Natural killer cell (primary cell): ENCODE measurements at places on chromosomes 16 and 17. TPM values are rescaled to one million over a fixed set of nuclear protein-coding genes. Genes with fewer than 3 reads are reported as not detected.

DNA sequence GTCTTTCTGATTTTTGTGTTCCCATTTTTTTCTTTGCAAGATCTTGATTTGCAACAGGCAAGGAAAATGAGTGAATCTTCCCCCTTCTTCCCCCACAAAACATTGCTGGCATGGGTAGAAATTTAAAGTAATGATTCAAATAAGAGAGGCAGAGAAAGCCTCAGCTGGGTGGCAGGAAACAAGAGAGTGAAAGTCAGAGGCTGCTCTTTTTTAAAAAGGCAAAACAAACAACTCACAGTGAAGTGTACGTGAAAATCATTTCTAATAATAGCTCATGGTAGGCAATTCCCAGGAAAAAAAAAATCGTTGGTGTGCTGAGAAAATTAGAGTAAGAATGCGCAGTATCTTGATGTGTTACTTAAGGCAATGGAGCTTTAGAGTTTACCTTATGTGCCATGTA, 229.5 kb downstream of the FTO start:
- no peaks in the 10 kb centered on the region for H3K4me1 ChIP-seq
- DNase-seq = no peak
- H3K27ac ChIP-seq = no peak overlapping the region
- no peaks in the 10 kb centered on the region for H3K27me3 ChIP-seq

PITPNM3 gene
- 0.50 TPM for total RNA-seq

DNA sequence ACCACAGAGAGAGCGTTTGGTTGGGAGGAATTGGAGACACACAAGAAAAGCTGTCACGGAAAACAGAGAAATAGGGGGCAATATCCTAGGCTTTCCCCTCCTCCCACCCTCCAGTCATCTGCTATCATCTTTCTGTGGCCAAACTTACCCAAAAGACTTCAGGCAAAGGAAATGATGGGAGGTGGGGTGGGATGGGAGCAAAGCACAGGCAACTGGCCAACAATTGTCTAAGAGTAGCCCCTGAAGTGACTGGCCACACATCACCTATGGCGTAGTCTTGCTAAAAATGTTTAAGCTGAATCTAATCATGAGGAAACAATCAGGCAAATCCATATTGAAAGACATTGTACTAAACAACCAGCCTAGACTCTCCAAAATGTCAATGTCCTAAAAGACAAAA, 46.9 kb upstream of the ALOX12 start:
- no peaks in the 10 kb centered on the region for H3K36me3 ChIP-seq
- no peaks in the 10 kb centered on the region for H3K4me1 ChIP-seq
- no peak overlapping the region for H3K4me3 ChIP-seq

- H3K27ac ChIP-seq = no peak overlapping the region
- no peak overlapping the region for H3K4me3 ChIP-seq
- H3K4me1 ChIP-seq = peaks cover 11% of the 10 kb centered on the region
These were observed 3.4 kb downstream of the ADAM11 start for GRCh38 chr17:44761932-44762810.

DNA sequence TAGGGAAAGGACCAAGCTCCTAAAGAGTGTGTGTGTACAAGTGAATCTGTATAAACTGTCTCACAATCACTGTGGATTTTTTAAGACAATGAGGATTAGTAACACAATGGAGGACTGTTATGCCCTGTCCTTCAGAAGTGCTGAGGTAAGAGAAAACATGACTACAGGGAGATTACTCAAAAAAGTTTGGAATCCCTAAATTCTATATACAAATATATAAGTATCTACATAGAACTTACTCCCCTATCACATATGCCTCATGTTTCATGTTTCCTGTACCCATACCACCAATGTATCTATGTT, 81.9 kb downstream of the STH start:
- peaks cover 17% of the 10 kb centered on the region for H3K36me3 ChIP-seq
- no peak for DNase-seq
- H3K27me3 ChIP-seq = no peaks in the 10 kb centered on the region
- H3K4me3 ChIP-seq = no peak overlapping the region
- peaks cover 9% of the 10 kb centered on the region for H3K4me1 ChIP-seq

NHERF2 gene
- 7.1 TPM for total RNA-seq

DNA sequence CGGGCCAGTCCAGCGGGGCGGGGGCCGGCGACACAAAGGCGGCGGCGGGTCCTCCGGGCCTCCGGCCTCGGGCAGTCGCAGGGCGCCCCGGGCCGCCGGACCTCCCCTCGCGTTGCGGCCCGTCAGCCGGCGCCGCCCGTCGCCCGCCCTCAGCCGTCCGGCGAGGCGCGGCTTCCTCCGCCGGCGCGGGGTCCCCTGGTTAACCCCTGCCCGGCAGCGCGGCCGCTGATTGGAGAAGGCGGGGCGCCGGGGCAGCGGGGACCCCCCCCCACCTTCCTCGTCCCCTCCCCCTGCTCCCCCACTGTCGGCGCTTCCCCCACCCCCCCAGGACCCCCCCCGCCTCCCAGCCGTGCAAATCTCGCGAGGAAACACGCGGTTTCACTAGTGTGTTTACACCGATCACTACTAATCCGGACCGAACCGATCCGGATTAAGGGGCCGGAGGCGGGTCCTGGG, at the start of gene TLK2:
Gene TLK2, plus strand, starts transcription at position 402 of the 456 bp plus-strand sequence. CDS start 2,301 bp downstream, outside the sequence.
- H3K36me3 ChIP-seq = no peaks in the 10 kb centered on the region
- H3K27me3 ChIP-seq = no peaks in the 10 kb centered on the region
- DNase-seq = peak; percentile 86
- peaks cover 14% of the 10 kb centered on the region for H3K4me1 ChIP-seq

DNA sequence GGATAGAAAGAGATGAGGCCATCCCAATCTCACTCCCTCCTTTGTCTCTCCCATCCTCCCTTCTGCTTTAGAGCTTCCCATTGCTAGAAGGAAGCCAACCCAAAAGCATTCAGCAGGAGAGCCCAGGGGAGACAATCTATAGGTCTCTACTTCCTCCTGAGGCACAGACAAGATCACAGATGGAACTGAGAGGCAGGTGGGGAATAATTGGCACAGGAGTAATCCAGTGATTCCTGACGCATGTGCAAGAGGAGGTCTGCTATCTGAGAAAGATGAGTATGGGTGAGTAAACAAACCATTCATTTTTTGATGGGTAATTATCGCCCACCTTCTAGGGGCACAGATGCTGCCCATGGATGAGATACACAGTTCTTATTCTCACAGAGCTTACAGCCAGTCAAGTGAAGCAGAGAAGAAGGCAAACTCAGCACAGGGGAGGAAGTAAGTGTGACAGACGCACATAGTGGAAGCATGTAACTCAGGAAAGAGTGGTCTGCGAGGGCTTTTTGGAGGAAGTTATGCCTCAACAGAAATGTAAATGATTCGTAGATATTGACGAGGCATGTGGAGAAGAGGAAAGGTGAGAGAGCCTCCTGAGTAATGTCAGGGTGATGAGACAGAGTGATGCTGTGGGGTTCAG, 88.9 kb upstream of the HLF start:
- no peak for DNase-seq
- no peak overlapping the region for H3K4me3 ChIP-seq
- H3K36me3 ChIP-seq = no peaks in the 10 kb centered on the region
- no peaks in the 10 kb centered on the region for H3K4me1 ChIP-seq
- no peak overlapping the region for H3K27ac ChIP-seq

LGALS9B gene
- total RNA-seq = 131 TPM
